AG09309 (cell line): ENCODE measurements at places on chromosomes 16 and 17.
A peak's percentile ranks its signal among the peaks of the same experiment; 100 is the strongest.

GRCh38 chr17:75588596-75589011 lies 1.0 kb downstream of the MYO15B start:
- DNase-seq = no peak

GRCh38 chr17:57484081-57484666 lies 227.9 kb downstream of the MSI2 start:
- peak; percentile 44 for DNase-seq

- no peak for DNase-seq
Observed at GRCh38 chr17:66799849-66800537, 34.9 kb upstream of the CACNG5 start.

- DNase-seq = no peak
Observed at GRCh38 chr17:29292992-29293889, 707 bp downstream of the NUFIP2 start.

GRCh38 chr17:7293159-7293558 lies 1.3 kb downstream of the YBX2 start:
- DNase-seq = no peak

DNA sequence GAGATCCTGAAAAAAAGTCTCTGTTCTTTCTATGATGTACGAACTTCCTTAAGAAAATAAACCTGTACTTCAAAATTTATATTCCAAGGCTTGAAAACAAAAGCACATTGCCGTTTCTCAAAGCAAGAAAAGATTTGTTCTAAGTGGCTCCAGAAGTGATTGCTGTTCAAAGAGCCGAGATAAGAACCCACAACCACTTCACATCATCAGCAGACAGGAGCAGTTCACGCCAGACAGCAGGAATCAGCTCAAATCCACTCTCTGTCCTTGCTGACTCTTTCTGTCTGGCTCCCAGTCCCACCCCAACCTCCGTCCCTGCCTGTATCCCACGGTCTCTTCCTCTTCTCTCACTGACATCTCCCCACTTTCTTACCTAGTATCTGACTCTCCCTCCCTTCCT lies 85.0 kb upstream of the MYOCD start:
- DNase-seq = no peak

DNA sequence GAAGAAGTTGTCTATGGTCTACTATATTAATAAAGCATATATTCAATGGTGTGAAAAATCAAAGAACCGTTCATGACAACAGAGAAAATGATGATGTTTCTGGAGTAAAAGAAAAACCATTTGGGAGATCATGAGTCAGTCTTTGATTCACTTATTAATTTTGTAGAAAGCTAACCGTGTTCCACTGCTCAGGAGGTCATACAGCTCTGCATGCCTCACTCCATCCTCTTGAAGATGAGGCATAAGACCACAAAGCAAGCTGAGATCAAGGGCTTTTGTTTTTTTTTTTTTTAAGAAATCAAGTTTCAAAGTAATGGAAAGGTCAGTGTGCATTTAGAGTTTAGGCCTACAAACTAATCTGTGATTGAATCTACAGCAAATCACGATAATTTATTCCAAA lies 206.4 kb downstream of the CEP112 start:
- DNase-seq = peak; percentile 2

DNA sequence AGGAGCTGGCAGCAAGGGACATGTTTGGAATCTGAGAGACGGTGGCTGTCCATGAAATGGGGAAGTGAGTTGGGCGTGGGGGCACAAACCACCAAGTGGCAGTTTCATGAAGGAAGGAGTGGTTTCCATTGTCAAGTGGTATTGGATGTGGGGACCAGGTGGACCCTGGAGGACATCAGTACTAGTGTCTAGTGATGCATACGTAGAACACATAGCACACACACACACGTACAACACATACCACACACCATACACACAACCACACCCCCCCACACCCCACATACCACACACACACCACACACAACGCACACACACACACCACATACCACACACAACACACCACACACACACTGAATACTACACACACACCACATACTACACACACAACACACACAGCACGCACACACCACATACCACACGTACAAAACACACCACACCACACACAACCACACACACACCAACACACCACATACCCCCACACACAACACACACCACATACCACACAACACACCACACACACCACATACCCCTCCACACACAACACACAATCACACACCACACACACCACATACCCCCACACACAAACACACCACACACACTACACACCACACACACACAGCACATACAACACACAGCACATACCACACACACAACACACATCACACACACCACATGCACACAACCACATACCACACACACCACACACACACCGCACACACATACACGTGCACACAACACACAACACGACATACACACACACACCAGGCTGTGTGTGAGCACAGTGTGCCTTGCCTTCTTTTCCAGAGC lies 41.1 kb upstream of the GSE1 start:
- no peak for DNase-seq

DNA sequence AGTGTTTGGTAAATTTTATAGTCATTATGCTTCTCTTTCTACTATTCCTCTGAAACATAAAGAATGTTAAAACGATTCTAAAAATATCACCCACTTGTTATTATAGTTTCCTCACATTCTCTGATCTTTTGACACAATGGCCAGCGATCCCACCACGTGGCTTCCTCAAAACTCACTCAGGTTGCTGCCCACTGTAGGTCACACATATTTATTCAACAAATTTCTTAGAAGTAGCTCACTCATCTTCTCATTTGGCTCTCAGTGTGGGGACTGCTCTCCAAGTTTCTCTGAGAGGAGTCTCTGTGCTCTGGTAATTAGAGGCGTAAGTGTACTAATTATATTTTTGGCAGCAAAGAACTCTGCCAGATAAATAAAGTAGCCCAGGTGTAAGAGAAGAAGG lies 465.4 kb downstream of the CDH11 start:
- DNase-seq = no peak

GRCh38 chr16:49061137-49061714 lies 220.4 kb downstream of the CBLN1 start:
- no peak for DNase-seq

DNA sequence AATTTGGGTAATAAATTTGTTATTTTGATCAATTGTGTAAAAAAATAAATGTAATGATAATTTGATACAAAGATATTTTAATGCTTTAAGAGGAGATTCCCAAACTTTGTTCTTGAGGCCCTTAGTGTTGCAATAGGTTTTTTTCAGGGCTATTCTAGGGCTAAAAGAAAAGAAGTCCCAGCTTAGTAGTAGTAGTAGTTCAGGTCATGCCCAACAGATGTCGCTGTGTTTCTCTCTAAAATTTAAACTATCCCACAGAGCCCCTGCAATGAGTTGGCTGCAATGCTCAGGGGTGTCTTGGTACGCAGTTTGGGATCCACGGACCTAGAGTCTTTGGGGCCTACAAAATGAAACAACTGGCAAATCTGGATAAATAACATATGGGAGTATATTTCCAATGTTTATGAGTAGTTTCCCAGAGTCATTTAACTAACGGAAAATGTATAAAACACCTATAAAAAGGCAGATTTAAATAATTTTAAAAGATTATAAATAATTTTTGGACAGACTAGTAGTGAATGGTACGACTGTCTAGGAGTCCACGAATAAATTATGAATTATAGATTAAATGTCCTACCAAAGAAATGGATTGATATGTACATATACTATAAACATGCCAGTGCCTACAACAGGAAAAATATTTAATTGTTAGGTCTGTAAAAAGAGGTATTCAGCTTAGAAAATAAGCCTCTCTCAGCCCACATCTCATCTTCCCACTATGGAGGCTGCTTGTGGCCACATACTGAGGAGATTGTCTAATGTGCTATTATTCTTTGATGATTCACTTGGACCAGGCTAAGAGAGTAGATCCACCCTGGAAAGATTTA lies 228.5 kb upstream of the PMFBP1 start:
- peak; percentile 13 for DNase-seq

- DNase-seq = no peak
Observed at GRCh38 chr16:68382296-68382718, 66.0 kb downstream of the SMPD3 start.

DNA sequence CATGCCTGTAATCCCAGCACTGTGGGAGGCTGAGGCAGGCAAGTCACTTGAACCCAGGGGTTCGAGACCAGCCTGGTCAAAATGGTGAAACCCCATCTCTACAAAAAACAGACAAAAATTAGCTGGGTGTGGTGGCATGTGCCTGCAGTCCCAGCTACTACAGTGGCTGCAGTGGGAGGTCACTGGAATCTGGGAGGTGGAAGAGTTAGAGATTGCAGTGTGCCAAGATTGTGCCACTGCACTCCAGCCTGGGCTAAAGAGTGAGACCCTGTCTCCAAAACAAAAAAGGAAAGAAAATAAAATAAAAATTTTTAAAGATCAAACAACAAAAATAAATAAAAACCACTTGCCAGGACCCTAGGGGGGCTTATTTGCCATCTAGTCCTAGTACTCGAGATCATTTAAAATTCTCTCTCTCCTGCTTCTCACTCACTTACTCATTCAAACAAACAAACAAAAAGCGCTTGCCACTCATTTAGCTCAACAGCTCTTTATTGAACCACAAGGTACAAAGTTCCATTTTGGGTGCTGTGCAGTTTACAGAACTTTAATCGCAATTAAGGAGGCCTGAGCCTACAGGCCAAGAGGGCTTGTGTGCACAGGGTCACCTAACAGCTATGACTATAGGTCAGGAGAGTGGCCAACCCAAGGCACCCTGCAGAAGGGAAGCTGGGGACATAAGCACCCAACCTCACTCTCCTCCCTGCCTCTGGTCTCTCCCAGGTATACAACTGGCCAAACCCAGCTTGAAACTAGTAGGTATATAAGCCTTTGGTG lies 4.4 kb downstream of the CHD9NB start:
- DNase-seq = no peak

DNA sequence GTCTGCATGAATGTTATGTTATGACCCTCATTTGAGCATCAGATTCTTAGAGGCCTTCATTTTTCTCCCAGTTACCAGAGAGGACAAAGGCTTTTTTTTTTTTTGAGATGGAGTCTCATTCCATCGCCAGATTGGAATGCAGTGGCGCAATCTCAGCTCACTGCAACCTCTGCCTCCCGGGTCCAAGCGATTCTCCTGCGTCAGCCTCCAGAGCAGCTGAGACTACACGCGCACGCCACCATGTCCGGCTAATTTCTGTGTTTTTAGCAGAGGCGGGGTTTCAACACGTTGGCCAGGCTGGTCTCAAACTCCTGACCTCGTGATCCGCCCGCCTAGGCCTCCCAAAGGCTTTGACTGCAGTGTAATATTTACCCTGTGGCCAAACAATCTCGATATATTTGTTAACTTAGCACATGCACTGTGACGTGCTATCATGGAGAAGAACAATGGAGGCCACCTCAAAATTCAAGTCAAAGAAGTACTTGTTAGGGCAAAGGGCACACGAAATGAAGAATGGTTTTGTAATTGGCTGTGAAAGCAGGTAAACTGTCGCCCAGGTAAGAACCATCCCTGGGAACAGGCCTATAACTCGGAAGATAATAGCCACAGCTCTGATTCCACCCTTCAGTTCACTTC lies 303.4 kb downstream of the SLC39A11 start:
- no peak for DNase-seq

- DNase-seq = no peak
Observed at GRCh38 chr16:68696514-68696913, 40.6 kb upstream of the CDH1 start.

DNA sequence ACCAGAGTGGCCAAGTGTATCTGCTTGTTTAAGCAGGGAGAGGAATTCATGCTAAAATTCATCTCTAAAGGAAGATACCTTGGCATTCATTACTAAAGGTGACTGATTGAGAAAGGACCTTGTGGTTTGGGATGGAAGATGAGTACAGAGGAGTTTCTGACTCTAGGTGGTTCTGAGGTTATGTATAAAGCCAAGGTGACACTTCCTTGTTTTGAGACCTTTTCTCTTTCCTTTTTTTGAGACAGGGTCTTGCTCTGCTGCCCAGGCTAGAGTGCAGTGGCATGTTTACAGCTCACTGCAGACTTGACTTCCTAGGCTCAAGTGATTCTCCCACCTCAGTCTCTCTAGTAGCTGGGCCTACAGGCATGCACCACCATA lies 9.1 kb downstream of the ABHD15 start:
- DNase-seq = no peak

DNA sequence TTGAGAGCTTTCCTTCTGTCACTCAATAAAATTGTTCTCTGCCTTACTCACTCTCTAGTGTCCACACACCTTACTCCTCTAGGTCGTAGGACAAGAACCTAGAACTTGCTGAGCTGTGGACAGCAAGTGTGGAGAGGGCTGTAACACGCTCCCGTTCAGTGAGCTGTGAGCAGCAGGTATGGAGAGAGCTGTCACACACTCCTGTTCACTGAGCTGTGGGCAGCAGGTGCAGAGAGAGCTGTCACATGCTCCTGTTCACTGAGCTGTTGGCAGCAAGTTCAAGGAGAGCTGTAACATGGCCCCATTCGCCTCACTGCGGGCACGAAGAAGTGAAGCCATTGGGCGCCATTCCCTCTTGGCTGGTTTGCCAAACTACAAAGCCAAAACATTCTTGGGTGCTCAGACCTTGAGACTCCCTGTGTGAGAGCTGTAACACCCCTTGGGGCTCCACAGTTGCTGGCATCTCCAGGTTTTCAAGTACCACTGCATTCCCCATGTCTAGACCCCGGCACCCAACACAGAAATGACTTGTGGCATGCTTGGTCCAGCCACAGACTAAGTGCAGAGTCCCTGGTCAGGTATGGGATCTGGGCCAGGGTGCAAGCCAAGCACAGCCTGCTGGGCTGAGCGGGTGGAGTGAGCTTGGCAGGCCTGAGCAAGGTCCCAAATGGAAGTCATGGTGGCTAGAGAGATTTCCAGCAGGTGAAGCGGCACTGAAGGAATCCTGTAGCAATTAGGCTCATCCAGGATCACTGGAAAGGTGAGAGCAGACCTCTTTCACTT lies 608.0 kb upstream of the CDH8 start:
- no peak for DNase-seq

- no peak for DNase-seq
Observed at GRCh38 chr17:19883537-19884215, 15.9 kb upstream of the ULK2 start.

- no peak for DNase-seq
Observed at GRCh38 chr16:58046936-58047335, 21.4 kb downstream of the MMP15 start.

DNA sequence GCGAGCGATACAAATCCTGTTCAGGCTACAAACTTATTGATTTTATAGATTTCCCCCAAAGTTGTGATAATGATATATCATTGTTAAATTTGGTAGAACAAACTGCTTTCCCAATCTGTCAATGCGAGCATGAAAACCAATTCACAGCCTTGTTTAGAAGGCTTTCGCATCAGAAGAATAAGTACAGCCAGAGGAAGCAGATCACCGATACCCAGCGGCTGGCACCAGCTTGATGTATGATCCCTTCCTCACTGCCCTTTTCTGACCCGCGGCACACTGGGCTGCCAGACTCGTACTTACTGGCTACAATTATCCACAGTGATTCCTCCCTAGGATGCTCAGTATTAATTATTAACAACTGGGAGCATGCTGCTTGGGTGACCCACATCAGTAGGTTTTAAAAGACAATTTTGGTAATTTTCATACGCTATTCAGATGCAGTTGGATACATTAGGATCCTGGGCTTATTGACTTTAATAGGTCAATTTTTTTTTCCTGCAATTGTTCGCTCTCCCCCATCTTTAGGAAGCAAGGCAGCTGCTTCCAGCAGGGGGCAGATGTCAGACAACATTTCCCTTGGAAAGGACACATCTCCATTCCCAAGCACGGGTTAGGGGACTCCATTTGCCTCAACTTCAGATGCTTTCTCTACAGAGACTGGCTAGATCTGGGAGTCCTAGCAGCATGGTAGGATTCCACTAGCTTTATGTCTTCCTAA lies 582.7 kb upstream of the PSMD7 start:
- peak; percentile 8 for DNase-seq
